ENCODE measurements at places on chromosomes 12 and 14. TPM values are rescaled to one million over a fixed set of nuclear protein-coding genes. Genes with fewer than 3 reads are reported as not detected.

The FGF23 gene
- not detected for total RNA-seq

The EXOC3L4 gene
- not detected for total RNA-seq

The FAM181A gene
- 0.74 TPM for total RNA-seq

The CAPZA3 gene
- total RNA-seq = not detected

The E2F7 gene
- 1.5 TPM for total RNA-seq

The TAS2R30 gene
- total RNA-seq = 10.1 TPM

The CIROP gene
- not detected for total RNA-seq

The PRKD1 gene
- 18.9 TPM for total RNA-seq

The IFNG-AS1 gene
- not detected for total RNA-seq

The DNAI7 gene
- total RNA-seq = 3.9 TPM

The KLRK1 gene
- 0.25 TPM for total RNA-seq
